Heart right ventricle (tissue), 16 donors: ENCODE measurements at places on chromosomes 13 and 19. TPM values are rescaled to one million over a fixed set of nuclear protein-coding genes. Genes with fewer than 3 reads are reported as not detected.
A peak's percentile ranks its signal among the peaks of the same experiment; 100 is the strongest.

DNA sequence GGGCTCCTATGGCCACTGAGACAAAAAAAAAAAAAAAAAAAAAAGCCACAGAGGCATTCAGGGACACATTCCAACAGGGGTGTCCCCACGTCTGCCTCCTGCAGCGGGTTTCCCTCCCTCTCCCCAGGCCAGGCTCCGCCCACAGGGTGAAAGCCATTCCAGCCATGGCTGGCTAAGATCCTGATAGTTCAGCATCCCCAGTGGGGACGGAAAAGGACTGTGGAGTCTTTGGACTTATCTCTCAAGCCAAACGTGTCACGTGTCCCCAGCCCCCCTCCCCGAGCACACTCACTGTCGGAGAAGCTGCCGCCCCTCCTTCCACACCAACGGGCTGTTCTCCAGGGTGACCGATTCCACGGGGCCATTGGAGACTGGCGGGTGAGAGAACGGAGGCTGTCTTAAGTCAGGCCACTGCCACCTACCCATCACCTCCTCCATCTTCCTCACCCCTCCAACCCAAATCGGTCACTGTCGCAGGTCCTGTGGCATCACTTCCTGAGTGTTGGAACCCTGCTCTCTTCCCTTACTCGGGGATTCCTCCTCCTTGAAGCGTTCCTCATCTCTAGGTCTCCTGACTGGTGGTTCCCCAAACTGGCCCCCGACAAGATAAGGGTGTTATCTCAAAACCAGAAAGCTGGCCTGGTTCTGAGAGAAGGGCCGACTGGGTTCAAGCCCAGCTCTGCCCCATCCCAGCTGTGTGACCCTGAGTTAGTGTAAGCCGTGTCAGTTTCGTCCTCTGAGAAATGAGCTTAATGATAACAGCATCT, 9.1 kb upstream of the FKRP start:
- DNase-seq: peak; percentile 70

- DNase-seq: no peak
Measured at GRCh38 chr13:38386421-38386820, 36.8 kb downstream of the UFM1 start.

The CD22 gene
- 0.49 TPM for total RNA-seq

The ZNF738 gene
- 1.6 TPM for total RNA-seq

The ZNF606 gene
- total RNA-seq: 12.5 TPM

DNA sequence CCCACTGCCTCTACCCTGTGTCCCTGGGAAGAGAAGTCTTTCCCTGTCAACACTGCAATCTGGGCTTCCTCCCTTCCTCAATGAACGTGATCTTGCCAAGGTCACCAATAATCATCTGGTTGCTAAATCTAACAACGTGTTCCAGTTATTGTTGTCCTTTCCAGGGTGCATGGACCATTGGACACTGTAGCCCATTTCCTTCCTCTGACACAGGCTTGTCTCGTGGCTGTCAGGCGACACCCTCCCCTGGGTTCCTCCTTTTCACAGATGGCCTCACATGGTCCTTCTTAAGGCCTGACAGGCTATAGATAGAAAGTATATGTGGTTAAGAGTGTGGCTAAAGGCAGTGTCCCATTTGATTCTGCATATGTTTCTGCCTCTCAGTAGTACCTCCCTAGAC, 67.7 kb upstream of the STARD13 start:
- peak; percentile 36 for DNase-seq

DNA sequence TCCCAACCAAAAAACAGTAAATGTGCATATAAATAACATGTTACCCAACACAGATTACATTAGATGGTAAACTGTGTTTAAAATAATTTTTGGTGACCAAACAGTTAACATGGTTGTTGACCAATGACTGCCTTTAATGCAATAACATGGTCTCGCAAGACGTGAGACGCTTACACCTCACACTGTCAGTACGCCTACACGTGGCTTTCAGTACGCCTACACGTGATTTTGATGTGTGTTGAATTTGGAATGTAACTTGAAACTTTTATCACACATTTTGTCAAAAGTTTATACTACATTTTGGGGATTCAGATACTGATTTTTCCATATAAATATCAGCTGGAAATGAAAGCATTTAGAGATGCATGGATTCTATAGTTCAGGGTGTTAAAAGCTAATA, 32.0 kb downstream of the SLC7A9 start:
- DNase-seq: no peak
